PC-3 (cell line): ENCODE measurements at places on chromosomes 2 and 18.

DNA sequence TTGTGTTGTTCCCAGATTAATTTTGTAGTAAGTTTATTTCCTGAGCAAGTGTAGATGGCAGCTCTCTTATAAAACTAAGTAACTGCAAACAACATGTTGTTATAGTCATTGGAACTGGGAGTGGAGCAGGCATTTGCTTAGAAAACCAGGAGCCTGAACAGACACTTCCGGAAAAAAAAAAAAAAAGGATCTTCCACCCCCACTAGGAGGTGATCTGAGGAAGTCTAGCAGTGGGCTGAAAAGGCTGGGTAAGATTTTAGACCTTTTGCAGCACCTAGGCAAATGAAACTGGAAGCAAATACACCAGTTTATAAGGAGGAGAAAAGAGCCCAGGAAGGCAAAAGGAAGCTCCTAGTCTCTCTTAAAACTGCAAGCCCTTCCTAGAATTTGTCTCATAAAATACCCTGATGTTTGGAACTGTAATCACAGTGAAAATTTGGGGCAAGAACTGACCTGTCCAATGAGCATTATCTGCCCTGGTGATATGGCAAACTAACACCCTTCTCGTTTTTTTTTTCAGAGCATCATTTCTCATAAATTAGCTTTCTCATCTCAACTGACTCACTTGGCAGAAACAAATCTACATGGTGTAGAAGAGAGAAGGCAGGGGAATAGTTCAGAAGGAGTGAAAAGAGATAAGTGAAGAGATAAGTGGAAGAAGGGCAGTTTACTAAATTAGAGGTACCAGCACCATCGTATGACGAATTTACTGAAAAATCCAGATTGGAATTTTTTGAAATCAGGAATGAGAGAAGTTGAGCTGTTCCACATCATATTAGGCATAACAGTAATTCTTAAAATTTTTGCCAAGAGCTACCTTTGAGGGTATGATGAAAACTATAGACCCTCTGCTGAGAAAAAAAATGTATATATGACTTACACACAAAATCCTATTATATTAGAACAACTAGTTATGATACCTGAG, 4.2 kb upstream of the CCNYL1 start:
- DNase-seq, result no peak

DNA sequence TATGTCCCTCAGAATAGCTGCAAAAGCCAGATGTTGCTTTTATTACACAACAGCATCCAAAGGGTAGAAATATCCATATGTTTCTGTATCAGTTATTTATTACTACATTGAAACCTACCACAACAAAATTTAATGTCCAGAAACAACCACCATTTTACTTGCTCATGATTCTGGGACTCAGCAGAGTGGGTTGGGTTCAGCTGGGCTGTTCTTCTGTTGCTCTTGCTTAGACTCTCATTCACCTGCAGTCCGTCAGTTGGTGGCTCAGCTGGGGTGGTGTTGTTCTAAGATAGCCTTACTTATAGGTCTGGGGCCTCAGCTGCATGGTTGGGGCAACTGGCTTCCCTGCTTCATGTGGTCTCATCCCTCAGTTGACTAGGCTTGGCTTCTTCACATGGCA, 21.7 kb downstream of the AQP4 start:
- no peak for DNase-seq

DNA sequence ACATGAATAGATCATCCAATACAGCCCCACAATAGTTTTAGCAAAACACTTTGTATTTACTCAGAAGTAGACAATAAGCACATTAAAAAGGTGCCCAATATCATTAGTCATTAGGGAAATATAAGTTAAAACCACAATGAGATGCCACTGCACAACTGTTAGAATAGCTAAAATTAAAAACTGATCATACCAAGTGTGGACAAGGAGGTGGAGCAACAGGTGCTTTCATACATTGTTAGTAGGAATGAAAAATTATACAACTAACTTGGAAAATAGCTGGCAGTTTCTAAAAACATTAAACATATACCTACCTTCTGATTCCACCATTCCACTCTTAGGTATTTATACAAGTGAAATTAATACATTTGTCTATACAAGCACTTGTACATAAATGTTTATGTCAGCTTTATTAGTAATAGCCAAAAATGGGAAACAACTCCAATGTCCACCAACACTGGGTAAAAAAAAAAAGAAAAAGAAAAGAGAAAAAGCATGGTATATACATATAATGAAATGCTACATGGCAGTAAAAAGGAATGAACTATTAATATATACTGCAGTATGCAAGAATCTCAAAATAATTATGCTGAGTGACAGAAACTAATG, 27.6 kb upstream of the UBE2E3 start:
- no peak for DNase-seq

- DNase-seq, result no peak
Measured at GRCh38 chr2:173326806-173327205, 27.9 kb upstream of the CDCA7 start.

- DNase-seq, result no peak
Measured at GRCh38 chr2:121521359-121521758, 9.3 kb upstream of the RNU4ATAC start.

DNA sequence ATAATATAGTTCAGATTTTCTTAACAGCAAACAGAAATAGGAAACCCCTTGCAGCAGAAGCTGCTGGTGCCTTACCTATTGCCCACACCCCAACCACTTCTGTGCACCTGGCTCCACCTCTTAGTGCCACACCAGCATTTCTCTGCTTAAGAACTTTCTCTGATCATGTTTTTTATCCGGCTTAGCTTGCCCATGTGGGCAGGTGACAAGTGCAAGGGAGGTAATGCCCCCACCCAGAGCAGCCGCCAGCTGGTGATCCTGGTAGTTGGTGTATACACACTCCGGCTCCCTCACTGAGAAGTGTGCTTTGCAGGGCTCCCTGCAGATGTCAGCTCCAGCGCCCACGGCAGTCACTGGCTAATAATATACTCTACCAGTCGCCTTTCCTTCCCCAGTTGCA, 126.3 kb downstream of the ALPK2 start:
- DNase-seq, result no peak

GRCh38 chr18:2916184-2916583, 69.4 kb downstream of the EMILIN2 start:
- DNase-seq, result no peak

DNA sequence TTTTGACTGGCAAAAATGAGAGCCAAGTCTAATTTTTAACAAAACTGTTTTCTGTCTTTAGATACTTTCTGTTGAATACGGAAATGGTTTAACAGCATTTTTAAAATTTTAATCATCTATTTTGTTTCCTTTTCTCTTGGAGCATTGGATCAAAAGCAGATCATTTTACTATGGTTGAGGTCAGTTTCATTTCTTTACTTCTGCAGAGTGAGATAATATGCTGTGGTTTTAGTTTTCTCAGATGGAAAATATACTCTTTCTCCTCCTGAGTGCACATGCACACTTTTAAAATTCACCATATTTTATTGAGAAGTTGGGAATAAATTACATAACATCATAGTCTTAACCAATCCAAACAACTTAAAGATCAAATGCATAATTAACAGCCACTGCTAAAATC, 283.3 kb downstream of the SLC8A1 start:
- no peak for DNase-seq

DNA sequence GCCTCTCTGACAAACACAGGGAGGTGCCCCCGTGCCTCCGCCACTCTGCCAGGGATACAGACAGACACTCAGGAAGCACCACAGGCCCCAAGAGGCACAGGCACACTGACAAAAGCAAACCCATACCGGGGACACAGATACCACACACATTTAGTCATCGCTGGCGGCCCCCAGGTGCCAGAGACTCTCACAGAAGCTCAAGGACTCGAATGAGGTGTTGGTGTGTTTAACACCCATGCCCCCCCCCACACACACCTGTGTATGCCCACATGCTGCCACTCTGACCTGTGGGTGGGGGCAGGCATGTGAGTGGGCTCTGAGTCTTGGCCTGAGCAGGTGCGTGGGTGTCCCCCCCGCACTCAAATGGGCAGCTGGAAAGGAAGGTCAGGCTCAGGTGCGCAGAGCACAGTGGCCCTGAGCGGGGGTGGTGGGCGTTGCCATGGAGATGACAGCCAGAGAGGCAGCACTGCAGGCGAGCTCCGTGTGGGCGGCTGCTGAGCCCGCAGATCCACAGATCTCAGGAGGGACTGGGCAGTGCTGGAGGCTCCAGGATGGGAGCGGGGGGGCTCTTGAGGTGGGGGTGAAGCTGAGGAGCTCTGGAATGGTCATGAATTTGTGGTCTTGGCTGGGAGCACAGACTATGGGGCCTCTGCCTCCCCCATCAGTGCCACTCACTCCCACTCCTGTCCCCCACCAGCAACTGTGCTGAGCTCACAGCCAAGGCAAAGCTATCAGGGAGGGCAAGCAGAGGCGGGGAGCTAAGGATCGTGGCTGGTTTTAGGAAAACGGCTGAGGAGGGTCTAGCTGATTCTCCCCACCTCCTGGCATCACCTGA, 73.9 kb upstream of the TAF1B start:
- no peak for DNase-seq

DNA sequence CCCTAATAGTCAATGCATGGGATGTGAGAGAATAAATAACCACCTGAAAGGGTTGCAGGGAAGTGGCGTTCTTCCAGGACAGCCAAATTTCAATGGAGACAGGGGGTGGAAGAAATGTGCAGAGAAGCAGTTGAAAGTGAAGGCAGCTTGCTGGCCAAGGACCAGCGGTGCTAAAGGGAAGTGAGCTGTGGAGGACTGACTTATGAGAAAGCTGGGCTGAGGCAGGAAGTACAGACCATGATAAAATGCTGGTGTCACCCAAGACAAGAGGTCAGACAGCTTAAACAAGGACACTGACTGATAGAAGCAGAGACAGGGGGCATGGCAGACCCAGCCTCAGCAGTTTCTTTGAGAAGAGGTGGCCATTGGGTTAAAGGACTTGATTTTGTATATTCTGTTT, 106.7 kb downstream of the DTNB start:
- DNase-seq, result no peak

DNA sequence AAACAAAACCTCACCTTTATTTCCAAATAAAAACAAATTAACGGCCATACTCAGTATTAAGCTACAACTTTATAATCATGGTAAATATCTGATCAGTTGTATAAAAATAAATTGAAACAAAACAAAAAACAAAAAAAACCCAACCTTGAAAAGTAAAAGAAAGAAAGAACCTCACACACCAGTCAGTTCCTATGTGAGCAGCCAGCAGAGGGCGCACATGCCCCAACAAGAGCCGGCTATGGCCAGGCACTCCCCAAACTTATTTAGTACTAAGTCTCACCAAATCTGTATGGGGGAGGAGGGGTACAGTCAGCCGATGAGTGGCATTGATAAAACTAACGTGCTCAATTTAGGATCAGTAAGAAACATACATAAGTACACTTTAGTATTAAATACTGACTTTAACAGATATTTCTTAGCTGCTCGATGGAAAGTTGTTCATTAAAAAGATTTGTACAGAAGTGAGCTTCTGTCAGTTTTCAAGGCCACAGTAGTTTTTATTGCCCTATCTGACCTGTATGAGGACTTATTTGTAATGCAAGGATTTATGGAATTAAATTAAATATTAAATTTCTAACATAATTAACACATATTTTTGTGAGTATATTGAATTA, 172.6 kb downstream of the TCF4 start:
- peak; percentile 74 for DNase-seq

DNA sequence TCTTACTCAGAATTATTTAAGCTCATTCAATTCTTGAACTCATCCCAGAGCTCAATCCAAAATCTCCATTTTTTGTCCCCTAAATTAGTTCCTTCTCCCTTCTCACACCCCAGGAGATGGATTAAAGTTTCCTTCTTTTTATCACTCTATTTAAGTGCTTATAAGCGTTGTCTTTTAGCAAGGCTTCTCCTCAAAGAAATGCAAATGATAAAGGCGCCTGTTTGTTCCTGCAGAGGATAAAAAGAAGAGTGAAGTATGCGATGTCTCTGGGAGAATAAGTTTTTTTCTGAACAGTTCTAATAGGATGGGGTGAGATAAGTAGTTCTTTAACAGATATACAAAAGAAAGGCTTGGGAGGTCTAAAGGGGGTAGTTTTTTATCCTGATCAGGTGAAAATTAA, 303.3 kb downstream of the CNTNAP5 start:
- no peak for DNase-seq

GRCh38 chr2:120729406-120730399, 6.0 kb upstream of the GLI2 start:
- peak; percentile 78 for DNase-seq

- no peak for DNase-seq
Measured at GRCh38 chr2:84908948-84909713, 3.7 kb downstream of the TMSB10 start.

GRCh38 chr2:204250692-204251091, 294.6 kb upstream of the PARD3B start:
- no peak for DNase-seq

GRCh38 chr18:50315100-50315871, 27.8 kb upstream of the CXXC1 start:
- DNase-seq, result no peak

- DNase-seq, result no peak
Measured at GRCh38 chr2:235564066-235564465, 70.2 kb downstream of the AGAP1 start.

- DNase-seq, result peak; percentile 36
Measured at GRCh38 chr2:27249891-27250651, 12.8 kb downstream of the SLC30A3 start.

DNA sequence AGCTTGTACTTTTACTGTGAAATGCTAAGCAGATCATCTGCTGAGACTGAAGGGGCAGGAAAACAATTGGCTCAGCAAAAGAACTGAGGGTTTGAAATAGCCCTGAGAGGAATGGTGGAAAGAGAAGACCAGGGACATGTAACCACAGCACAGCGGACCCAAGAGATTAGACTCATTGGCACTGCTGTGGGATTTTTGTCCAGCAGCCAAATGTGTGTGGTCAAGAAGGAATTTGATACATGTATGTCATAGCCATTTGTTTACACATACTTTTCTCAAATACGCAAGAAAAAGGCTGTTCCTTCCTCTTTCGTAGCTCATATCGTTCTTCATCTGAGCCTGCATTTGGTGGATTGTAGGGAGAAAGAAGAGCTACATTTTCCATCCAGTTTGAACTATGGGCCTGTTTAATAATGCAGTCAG, 73.8 kb downstream of the TRABD2A start:
- DNase-seq, result peak; percentile 95

GRCh38 chr18:50289108-50289443, 1.6 kb upstream of the CXXC1 start:
- DNase-seq, result no peak

DNA sequence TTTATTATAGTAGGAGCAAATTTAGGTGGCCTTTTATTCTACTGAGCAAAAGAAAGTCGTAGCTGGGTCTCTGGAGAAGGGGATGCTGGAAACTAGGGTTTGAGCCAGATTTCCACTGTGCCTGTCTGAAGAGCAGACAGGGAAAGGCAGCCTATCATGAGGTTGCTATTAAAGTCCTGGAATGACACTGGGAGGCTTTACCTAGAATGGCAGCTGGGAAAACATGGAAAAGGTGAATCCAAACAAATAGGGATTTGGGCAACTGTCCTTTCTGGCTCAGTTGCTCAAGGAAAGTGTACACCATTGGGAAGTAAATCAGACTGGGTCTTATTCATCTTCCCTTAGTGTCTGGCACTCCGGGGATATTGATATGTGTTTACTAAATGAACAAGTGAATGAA, 154.6 kb downstream of the MTX2 start:
- peak; percentile 0 for DNase-seq
